ENCODE measurements at places on chromosomes 2 and 18.
A peak's percentile ranks its signal among the peaks of the same experiment; 100 is the strongest.

DNA sequence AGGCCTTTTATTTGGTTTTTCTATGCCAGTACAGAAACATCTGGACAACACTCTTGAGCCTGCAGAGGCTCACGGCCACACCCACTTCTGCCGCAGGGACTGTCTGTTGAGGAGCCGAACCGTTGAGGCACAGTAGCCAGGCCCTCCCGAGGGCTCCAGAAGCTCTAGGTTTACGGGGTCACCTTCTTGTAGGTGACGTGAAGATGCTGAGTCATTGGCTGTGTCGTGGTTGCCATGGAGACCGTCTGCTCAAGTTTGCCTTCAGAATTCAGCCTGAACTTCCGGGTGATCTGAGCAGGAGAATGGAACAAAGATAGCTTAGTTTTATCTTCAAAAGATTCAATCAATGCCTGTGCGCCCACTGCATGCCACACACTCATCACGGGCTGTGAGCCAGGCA is 25.9 kb downstream of the BOK start:
- no peaks in the 10 kb centered on the region for H3K4me1 ChIP-seq
- H3K4me3 ChIP-seq: no peak overlapping the region
- H3K27me3 ChIP-seq: no peaks in the 10 kb centered on the region
- H3K27ac ChIP-seq: no peak overlapping the region
- no peak for ATAC-seq

DNA sequence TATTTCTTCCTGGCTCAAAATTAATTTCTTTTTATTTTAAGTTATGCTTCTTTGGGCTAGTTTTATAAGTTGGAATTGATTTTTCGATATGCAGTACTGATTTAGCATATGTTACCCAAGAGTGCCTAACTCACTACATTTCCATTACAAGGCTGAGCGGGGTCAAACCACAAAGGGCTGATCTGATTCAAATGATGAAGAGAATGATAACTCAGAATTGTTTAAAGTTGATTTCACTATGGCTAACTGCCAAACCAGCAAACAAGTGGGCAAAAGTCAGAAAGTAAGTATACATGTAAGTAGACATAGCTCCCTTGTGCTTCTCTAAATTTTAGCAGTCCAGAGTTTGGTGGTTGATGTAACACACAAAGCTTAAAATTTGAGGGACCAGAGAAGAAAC is 35.6 kb downstream of the RAD51AP2 start:
- no peak overlapping the region for H3K27ac ChIP-seq
- no peak for ATAC-seq
- peaks cover 4% of the 10 kb centered on the region for H3K27me3 ChIP-seq
- H3K4me3 ChIP-seq: no peak overlapping the region

GRCh38 chr2:95274291-95275150 is at the start of gene PROM2:
PROM2 (plus strand) TSS chr2:95274449; CDS start chr2:95274586, 137 bp downstream.
- ATAC-seq: no peak
- no peak within 1 kb of the TSS for H3K27ac ChIP-seq
- peaks cover 19% of the 10 kb centered on the region for H3K27me3 ChIP-seq
- H3K36me3 ChIP-seq: no peaks in the 10 kb centered on the region
- H3K4me1 ChIP-seq: no peaks in the 10 kb centered on the region

DNA sequence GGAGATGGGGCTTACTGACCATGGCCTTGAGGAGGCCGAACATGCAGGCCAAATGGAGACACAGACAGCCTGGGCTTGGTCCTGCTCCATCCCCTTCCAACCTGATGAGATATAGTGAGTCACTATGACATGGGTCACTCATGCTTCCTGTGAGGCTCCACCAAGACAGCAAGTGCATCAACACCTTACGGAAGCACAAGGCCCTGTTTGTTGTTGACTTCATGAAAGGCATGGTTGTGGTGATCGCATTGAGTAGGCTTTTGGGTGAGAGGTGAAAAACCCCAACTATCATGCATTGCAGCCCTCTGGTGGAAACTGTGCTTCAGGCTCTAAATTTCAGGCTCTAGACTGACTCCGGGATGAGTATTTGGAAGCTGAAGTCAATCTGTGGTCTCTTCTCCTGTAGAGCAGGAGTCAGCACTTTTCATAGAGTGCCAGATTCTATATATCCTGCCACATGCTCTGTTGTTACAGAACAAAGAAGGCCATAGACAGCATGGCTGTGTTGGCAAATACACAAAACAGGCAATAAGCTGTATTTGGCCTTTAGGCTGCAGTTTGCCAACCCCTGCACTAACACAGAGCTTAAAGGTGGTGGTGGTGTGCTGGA is 10.1 kb downstream of the IL37 start:
- H3K27me3 ChIP-seq: peaks cover 10% of the 10 kb centered on the region
- peaks cover 12% of the 10 kb centered on the region for H3K4me1 ChIP-seq
- ATAC-seq: no peak

GRCh38 chr18:28952339-28952738 is 775.4 kb upstream of the CDH2 start:
- H3K36me3 ChIP-seq: no peaks in the 10 kb centered on the region
- no peaks in the 10 kb centered on the region for H3K4me1 ChIP-seq
- H3K27ac ChIP-seq: no peak overlapping the region
- H3K27me3 ChIP-seq: no peaks in the 10 kb centered on the region
- no peak overlapping the region for H3K4me3 ChIP-seq

DNA sequence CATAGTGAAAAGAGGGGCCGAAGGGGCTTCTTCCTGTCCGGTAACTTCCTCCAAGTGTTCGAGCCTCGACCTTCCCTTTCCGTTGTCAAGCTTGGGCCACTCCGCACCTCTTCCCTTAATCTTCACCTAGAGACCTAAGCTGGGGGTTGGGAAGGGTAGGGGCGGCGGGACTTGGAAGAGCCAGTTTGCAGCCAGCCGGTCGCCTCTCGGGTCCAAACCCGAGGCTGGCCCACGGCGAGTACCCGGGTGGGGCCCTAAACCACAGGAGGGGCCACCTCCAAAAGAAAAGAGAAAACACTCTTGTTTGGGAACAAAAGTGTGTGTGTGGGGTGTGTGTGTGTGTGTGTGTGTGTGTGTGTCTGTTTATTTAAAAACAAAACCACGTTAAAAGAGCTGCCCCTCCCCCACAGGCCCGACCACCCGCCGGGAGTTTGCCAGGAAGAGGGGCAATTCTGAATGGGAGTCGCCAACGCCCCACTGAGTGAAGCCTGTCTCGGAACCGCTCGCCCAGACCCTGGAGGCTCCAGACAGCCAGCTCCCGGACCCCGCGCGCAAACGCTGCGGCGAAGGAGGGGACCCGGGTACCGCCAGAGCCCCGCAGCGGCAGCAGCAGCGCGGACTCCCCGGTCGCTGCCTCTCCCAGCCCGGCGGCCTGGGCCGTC is 488 bp upstream of the RHOB start:
- H3K27ac ChIP-seq: peak overlapping the region; percentile 79
- H3K4me1 ChIP-seq: peaks cover 13% of the 10 kb centered on the region
- H3K27me3 ChIP-seq: no peaks in the 10 kb centered on the region
- H3K4me3 ChIP-seq: peak overlapping the region; percentile 82
- ATAC-seq: no peak

- H3K27me3 ChIP-seq: no peaks in the 10 kb centered on the region
- H3K27ac ChIP-seq: no peak overlapping the region
- no peaks in the 10 kb centered on the region for H3K4me1 ChIP-seq
- H3K4me3 ChIP-seq: no peak overlapping the region
Observed at GRCh38 chr18:37450434-37451132, 115.0 kb downstream of the CELF4 start.

DNA sequence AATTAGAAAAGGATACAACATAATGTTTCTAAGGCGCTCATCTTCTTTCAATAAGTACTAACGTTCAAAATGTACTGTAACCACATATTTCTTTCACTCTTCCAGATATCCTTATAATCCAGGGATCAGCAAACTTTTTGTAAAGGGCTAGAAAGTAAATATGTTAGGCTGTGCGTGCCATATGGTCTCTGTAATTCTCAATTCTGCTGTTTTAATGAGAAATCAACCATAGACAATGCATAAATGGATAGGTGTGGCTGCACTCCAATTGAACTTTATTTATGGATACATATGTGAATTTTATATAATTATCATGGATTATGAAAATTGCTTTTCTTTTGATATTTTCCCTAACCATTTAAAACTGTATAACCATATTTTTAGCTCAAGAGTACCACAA is 459.4 kb downstream of the EPHA4 start:
- no peaks in the 10 kb centered on the region for H3K4me1 ChIP-seq
- no peak for ATAC-seq
- no peak overlapping the region for H3K27ac ChIP-seq
- no peaks in the 10 kb centered on the region for H3K36me3 ChIP-seq
- H3K27me3 ChIP-seq: no peaks in the 10 kb centered on the region

- no peak overlapping the region for H3K27ac ChIP-seq
- no peaks in the 10 kb centered on the region for H3K36me3 ChIP-seq
- H3K27me3 ChIP-seq: peaks cover 55% of the 10 kb centered on the region
- H3K4me1 ChIP-seq: peaks cover 20% of the 10 kb centered on the region
- ATAC-seq: no peak
- peak overlapping the region; percentile 40 for H3K4me3 ChIP-seq
Observed at GRCh38 chr18:59696311-59697235, 650 bp downstream of the CCBE1 start.

GRCh38 chr2:3780477-3781402 is 77.4 kb downstream of the DCDC2C start:
- H3K27me3 ChIP-seq: peaks cover 47% of the 10 kb centered on the region
- ATAC-seq: peak; percentile 57
- H3K4me3 ChIP-seq: no peak overlapping the region
- H3K27ac ChIP-seq: no peak overlapping the region

DNA sequence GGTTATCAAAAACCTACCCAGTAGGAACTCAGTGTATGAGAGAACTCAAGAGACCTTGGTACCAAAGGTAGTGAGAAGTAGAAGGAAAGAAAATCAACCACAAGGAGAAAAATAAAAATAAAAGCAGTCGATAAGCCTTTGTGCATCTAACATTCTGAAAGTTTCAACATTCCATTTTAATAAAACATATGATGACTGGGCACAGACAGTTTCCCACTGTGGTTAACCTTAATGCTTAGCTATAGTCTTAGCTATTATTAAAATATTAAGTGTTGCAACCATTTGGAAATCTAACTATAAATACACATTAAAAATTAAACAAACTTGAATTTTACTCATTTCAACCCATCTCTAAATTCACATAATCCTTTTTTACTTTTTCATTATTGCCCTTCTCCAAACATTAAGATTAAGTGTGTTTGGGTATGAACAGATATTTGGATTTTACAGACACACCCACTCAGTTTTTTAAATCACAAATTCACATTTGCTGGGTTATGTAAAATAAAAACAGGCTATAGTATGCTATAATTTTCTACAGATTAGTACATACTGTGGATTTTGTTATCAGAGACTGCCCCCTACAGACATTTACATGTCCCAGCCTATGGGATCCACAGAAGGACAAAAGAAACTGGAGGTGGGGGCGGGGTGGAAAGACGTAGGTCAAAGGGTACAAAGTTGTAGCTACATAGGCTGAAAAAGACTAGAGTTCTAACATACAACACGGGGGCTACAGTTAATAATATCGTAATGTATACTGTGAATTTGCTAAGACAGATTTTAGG is 32.8 kb downstream of the SRBD1 start:
- H3K4me3 ChIP-seq: no peak overlapping the region
- ATAC-seq: no peak
- H3K36me3 ChIP-seq: peaks cover 41% of the 10 kb centered on the region
- peak overlapping the region; percentile 18 for H3K27ac ChIP-seq
- no peaks in the 10 kb centered on the region for H3K27me3 ChIP-seq

- no peak for ATAC-seq
- no peaks in the 10 kb centered on the region for H3K27me3 ChIP-seq
- no peak overlapping the region for H3K27ac ChIP-seq
Observed at GRCh38 chr2:99414566-99414965, 75.3 kb downstream of the REV1 start.

- no peak for ATAC-seq
- peaks cover 1% of the 10 kb centered on the region for H3K27me3 ChIP-seq
- H3K4me3 ChIP-seq: no peak overlapping the region
- no peaks in the 10 kb centered on the region for H3K36me3 ChIP-seq
- H3K4me1 ChIP-seq: no peaks in the 10 kb centered on the region
- no peak overlapping the region for H3K27ac ChIP-seq
Observed at GRCh38 chr18:32383050-32383819, 87.4 kb downstream of the GAREM1 start.

DNA sequence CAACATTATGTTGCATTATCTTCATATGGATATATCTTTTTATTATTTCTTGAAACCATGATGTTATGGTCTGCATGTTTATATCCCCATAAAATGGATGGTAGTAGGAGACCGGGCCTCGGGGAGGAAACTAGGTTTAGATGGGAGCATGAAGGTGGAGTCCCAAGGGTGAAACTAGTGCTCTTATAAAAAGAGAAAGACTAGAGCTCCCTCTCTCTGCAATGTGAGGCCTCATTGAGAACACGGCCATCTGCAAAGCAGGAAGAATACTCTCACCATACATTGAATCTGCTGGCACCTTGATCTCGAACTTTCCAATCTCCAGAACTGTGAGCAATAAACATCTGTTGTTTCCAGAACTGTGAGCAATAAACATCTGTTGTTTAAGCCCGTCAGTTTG is 64.0 kb downstream of the NXPH2 start:
- peaks cover 12% of the 10 kb centered on the region for H3K4me1 ChIP-seq
- H3K4me3 ChIP-seq: no peak overlapping the region
- no peaks in the 10 kb centered on the region for H3K36me3 ChIP-seq
- H3K27ac ChIP-seq: no peak overlapping the region
